Daoy (cell line): ENCODE measurements at places on chromosomes 1 and 21. TPM values are rescaled to one million over a fixed set of nuclear protein-coding genes. Genes with fewer than 3 reads are reported as not detected.

DNA sequence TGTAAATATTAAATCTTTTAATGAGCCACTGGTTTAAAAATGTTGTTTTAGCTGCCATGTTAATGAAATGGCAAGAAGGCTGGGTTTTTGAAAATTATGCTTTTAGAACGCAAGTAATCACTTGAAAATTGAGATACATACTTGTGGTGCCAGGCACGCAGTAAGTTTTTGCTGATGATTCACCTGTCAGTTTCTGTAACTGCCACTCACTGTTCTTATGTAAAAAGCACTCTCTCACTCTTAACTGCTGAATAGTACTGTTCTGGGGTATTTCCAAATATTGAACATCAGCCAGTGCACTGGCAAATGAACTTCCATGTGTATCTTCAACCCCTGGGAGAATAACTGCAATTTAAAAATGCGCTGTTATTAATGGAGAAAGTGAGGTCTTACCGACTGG is 17.9 kb downstream of the LGALS8 start:
- no peak for DNase-seq

DNA sequence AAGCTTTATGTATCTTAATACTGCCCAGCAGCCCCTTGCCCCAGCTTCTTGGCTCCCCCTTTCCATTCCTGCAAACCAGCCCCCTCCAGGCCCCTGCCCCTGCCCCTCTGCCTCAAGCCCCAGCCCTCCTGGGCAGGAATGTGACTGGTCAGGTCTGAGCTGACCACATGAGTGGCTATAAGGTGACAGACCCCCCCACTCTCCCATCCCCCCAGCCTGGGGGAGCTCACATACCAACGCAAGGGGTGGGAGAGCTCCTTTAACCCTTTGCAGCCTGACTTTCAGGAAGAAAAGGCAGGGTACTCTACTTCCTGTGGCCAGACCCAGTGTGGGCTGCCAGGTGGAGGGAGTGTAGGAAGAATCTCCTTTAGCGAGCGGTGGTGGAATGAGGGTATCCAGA is 33.2 kb downstream of the AHDC1 start:
- no peak for DNase-seq

- no peak for DNase-seq
These were observed 21.1 kb downstream of the SLC25A24 start for GRCh38 chr1:108179018-108179417.

GRCh38 chr1:209406168-209406567 is 177.3 kb upstream of the CAMK1G start:
- peak; percentile 54 for DNase-seq

- no peak for DNase-seq
These were observed 19.5 kb downstream of the SDCCAG8 start for GRCh38 chr1:243275316-243275715.

GRCh38 chr1:63322114-63322943 is at the start of gene FOXD3:
Gene FOXD3, plus strand, starts transcription at chr1:63322567. Its CDS starts 492 bp downstream, at chr1:63323059.
- peak; percentile 84 for DNase-seq

DNA sequence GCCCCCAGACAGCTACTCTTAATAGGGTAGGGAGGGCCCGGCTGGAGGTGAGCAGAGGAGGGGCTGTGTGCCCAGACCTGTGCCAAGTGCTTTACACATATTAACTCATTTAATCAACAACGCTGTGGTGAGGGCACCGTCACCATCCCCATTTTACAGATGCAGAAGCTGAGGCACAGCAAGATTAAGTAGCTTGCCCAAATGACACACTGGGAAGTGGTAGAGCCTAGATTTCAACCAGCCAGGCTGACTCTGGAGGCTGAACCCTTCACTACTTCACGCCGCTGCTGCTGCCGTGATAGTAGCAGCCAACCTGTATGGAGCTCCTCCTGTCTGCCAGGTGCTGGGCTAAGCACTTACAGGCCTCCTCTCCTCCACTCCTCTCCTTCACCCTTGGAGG is 127.2 kb downstream of the PTPRU start:
- no peak for DNase-seq

DNA sequence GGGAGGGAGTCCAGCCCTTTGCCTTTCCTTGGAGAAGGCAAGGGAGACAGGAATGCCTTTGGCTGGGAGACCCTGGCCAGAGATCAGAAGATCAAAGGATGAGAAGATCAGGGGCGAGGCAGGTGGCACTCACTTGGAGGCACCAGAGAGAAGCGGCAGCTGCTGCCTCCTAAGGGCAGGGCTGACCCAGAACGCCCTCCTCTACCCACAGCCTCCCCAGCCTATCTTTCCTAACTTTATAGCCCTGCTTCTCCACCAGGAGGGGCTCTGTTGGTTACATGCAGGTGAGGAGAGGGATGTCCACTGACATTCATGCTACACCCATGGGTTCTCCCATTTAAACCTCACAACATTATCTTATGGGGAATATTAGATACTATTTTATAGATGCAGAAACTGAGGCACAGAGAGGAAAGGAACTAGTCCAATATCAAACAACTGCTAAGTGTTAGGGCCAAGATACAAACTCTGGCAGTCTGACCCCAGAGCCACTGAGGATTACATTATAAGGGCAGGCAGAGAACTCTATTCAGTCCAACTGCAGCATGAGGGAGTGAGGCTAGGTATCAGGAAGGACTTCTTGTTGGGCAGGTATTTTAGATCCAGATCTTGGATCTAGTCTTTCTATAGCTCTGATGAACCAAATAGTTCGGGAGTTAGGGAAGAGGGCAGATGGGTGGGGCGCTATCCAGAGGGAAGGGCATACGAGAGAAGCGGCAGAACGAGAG is 19.9 kb downstream of the LGR6 start:
- DNase-seq = peak; percentile 49

DNA sequence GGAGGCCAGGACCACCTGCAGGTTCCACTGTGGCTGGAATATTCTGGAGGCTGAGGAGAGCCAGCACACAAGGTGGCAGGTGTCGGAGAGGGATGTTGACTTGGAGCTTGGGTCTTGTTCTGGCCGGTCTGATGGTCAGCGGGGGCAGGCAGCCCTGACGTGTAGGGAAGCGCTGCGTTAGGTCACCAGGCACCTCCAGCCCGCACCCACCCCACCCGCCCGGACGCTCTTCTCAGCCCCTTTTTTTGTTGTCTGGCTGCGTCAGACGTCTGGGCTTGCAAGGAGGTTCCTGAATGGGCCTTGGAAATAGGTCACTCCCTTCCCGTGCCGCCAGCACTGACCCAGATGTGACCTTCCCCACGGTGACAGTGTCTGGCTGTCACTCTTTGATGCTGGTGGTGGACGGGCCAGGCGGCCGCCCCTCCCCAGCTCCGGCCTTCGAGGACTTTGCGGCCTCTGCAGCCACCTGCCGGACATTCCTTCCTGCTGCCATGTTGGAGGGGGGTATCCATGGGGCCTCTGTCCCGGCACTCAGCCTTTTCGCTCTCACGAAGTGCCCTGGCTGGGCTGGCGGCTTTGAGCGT is 30.1 kb downstream of the SPSB1 start:
- no peak for DNase-seq

DNA sequence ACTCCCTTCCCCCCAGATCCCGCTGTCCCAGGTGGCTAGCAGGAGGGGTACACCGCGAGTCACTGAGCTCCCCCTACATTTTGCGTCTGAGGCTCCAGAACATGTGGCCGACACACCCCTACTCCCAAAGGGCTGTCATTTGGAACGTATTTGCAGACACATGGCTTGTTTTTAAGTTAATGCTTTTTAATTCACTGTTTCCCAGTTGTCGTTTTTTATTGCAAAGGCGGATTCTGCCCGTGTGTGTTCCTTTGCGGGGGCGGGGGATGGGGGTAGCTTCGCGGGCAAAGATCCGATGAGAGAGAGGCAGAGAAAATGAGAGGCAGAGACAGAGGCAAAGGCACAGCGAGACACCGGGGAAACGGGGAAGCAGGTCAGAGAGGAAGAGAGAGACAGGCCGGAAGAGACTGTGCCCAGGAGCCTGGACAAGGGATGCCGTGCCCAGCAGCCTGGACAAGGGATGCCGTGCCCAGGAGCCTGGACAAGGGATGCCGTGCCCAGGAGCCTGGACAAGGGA is 270.2 kb downstream of the FOXD2 start:
- no peak for DNase-seq

DNA sequence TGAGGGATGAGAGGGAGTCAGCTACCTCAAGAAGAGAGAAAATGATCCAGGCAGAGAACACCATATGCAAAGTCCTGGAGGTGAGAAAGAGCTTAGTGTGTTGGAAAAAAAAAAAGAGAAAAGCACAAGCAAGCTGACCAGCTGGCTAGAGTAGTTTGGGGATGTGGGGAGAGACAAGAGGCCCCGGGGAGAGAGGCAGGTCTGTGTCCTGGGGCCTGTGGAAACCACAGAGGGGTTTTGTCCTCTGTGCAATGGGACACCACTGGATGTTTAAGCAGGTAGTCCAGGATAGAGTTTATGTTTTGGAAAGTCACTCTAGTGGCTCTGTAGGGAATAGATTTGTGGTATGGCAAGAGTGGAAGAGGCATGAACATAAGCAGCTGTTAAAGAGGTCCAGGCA is 14.4 kb upstream of the CHI3L1 start:
- no peak for DNase-seq

SPRR1A gene
- not detected in 2 replicates for total RNA-seq

AADACL3 gene
- total RNA-seq = not detected in 2 replicates

COL8A2 gene
- total RNA-seq = 2.2 and 3.7 TPM in 2 replicates

KIAA0040 gene
- 4.7 TPM in 2 replicates for total RNA-seq

ANGPTL3 gene
- total RNA-seq = not detected in 2 replicates
